ENCODE measurements at places on chromosomes 1 and 21.

DNA sequence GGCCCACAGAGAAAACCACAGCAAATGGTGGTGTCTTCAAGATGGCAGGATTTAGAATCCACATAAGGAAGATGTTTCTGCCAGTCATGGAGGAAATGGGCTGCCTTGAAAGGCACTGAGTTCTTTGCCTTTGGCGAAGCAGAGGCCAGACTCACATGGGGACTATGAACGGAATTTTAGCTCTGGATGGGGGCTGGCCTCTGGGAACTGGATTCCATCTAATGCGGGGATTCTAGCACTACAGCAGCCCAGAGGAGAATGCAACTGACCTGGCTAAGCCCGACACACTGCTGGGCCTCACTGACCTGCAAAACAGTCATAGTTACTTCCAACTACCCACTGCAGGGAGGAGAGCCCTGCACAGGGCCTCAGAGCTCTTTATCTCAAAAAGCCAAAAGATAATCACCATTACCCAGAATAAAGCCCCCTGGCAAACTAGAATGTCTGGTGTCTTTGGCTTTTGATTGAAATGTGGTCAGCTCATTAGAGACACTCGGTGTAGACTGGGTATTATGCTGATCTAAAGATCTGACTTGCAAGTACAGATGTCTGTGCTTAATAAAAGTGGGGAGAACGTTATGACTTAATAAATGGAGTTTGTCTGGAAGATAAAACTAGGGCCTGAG is 11.6 kb downstream of the HCRTR1 start:
- no peak for DNase-seq

- DNase-seq = no peak
Observed at GRCh38 chr1:2972879-2973575, 48.2 kb upstream of the ACTRT2 start.

- no peak for DNase-seq
Observed at GRCh38 chr1:33260439-33260838, 4.1 kb downstream of the ZNF362 start.

DNA sequence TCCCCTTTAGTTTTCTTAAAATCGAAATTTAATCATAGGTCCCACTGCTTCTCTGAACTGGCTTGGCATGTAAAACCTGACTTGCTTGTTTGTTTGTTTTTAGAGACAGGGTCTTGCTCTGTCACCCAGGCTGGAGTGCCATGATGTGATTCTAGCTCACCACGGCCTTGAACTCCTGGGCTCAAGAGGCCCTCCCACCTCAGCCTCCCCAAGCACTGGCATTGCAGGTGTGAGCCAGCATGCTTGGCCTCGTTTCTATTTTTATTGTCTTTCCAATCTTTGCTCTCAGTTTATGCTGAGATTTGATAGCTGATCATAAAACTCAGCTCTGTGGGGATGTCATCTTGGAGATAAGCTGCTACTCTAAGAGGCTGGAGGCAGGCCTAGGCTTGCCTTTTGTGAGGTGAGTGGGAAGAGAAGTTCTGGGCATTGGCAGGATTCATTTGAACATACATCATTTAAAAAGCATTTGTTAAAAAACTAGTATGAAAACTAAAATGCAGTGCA is 51.5 kb upstream of the GCLM start:
- DNase-seq = no peak

- DNase-seq = no peak
Observed at GRCh38 chr21:8998946-8999681, 1522.3 kb upstream of the TPTE start.
